LHCN-M2 (cell line): ENCODE measurements at places on chromosomes 2 and 18. TPM values are rescaled to one million over a fixed set of nuclear protein-coding genes. Genes with fewer than 3 reads are reported as not detected.

The ATG4B gene
- total RNA-seq, result 68.9 and 99.8 TPM in 2 replicates

The LINC00305 gene
- not detected in 2 replicates for total RNA-seq

The NEURL3 gene
- not detected in 2 replicates for total RNA-seq

The OTOS gene
- not detected in 2 replicates for total RNA-seq

The MEP1B gene
- total RNA-seq, result not detected in 2 replicates

The LYG1 gene
- total RNA-seq, result 0.26 and 0.86 TPM in 2 replicates

The SULT1C4 gene
- not detected in 2 replicates for total RNA-seq

The FAM237A gene
- not detected in 2 replicates for total RNA-seq

The HRH4 gene
- 0.13 TPM in 1 of 2 replicates, not detected in the other for total RNA-seq

The DSC2 gene
- total RNA-seq, result not detected in 2 replicates

The DYNAP gene
- not detected in 2 replicates for total RNA-seq

The EML6 gene
- 0.32 and 0.34 TPM in 2 replicates for total RNA-seq

The VSNL1 gene
- 0.98 and 2.4 TPM in 2 replicates for total RNA-seq

The NT5DC4 gene
- not detected in 2 replicates for total RNA-seq

The ABHD1 gene
- total RNA-seq, result 0.17 TPM in 1 of 2 replicates, not detected in the other

The CSRNP3 gene
- 1.2 and 1.4 TPM in 2 replicates for total RNA-seq

The ALLC gene
- total RNA-seq, result not detected in 2 replicates

The IL36RN gene
- total RNA-seq, result not detected in 2 replicates

The ZNF519 gene
- 7.5 and 11.5 TPM in 2 replicates for total RNA-seq

The LYPD6B gene
- 12.1 and 14.6 TPM in 2 replicates for total RNA-seq

The SLC9A2 gene
- not detected in 2 replicates for total RNA-seq

The GGCX gene
- 115 and 134 TPM in 2 replicates for total RNA-seq

The CAPN13 gene
- not detected in 2 replicates for total RNA-seq

The ANKRD30B gene
- total RNA-seq, result 1.1 and 1.4 TPM in 2 replicates

The DNAJC5G gene
- total RNA-seq, result not detected in 2 replicates

The MPHOSPH10 gene
- 25.1 and 28.9 TPM in 2 replicates for total RNA-seq

The NYAP2 gene
- not detected in 2 replicates for total RNA-seq

The PARD6G gene
- 1.6 and 2.8 TPM in 2 replicates for total RNA-seq

The CD8B2 gene
- total RNA-seq, result not detected in 2 replicates

The TRIM54 gene
- total RNA-seq, result 0.11 TPM in 1 of 2 replicates, not detected in the other

The XDH gene
- 0.06 and 0.51 TPM in 2 replicates for total RNA-seq

The HSBP1L1 gene
- not detected in 2 replicates for total RNA-seq

The DDX1 gene
- 67.8 and 78.4 TPM in 2 replicates for total RNA-seq

The KIDINS220 gene
- 35.5 and 43.1 TPM in 2 replicates for total RNA-seq

The ALPG gene
- not detected in 2 replicates for total RNA-seq

The FOXI3 gene
- total RNA-seq, result not detected in 2 replicates

The COPS8 gene
- total RNA-seq, result 422 and 544 TPM in 2 replicates

The DSG1 gene
- not detected in 2 replicates for total RNA-seq

The RGPD3 gene
- 0.11 and 0.13 TPM in 2 replicates for total RNA-seq

The DNER gene
- total RNA-seq, result 2.8 and 3.5 TPM in 2 replicates

The CAPN14 gene
- under 0.01 and 0.06 TPM in 2 replicates for total RNA-seq

The CFAP221 gene
- total RNA-seq, result not detected in 2 replicates

The MROH2A gene
- not detected in 2 replicates for total RNA-seq

The DSG4 gene
- total RNA-seq, result not detected in 2 replicates

The DAPL1 gene
- 0.34 TPM in 1 of 2 replicates, not detected in the other for total RNA-seq

The PAX8 gene
- total RNA-seq, result 2.3 and 4.2 TPM in 2 replicates

The NOL4 gene
- total RNA-seq, result not detected in 2 replicates

The RASGRP3 gene
- total RNA-seq, result 6.1 and 9.4 TPM in 2 replicates

The SNRNP200 gene
- 35.3 and 44.3 TPM in 2 replicates for total RNA-seq

The SCN7A gene
- total RNA-seq, result 0.06 TPM in 1 of 2 replicates, not detected in the other

The GALNT14 gene
- total RNA-seq, result not detected in 2 replicates
